ENCODE measurements at places on chromosomes 1 and 21. TPM values are rescaled to one million over a fixed set of nuclear protein-coding genes. Genes with fewer than 3 reads are reported as not detected.
A peak's percentile ranks its signal among the peaks of the same experiment; 100 is the strongest.

COL6A1 gene
- 0.10 TPM for polyA plus RNA-seq

MSH4 gene
- not detected for polyA plus RNA-seq

CSMD2 gene
- not detected for polyA plus RNA-seq

HMCN1 gene
- not detected for polyA plus RNA-seq

NCAM2 gene
- polyA plus RNA-seq = not detected

SOX13 gene
- polyA plus RNA-seq = not detected

NID1 gene
- 6.8 TPM for polyA plus RNA-seq

KCNN3 gene
- polyA plus RNA-seq = not detected

AZIN2 gene
- polyA plus RNA-seq = not detected

GRCh38 chr1:237590386-237590785 is 300.3 kb downstream of the ZP4 start:
- no peak for DNase-seq
- no peaks in the 10 kb centered on the region for H3K4me1 ChIP-seq
- H3K36me3 ChIP-seq = no peaks in the 10 kb centered on the region
- H3K27me3 ChIP-seq = no peaks in the 10 kb centered on the region

- no peak overlapping the region for H3K4me3 ChIP-seq
- H3K27me3 ChIP-seq = no peaks in the 10 kb centered on the region
- DNase-seq = peak; percentile 89
- peaks cover 28% of the 10 kb centered on the region for H3K4me1 ChIP-seq
These were observed 285.0 kb upstream of the NR5A2 start for GRCh38 chr1:199742547-199742946.

- no peaks in the 10 kb centered on the region for H3K36me3 ChIP-seq
- no peak overlapping the region for H3K4me3 ChIP-seq
- H3K4me1 ChIP-seq = no peaks in the 10 kb centered on the region
- no peak overlapping the region for H3K27ac ChIP-seq
These were observed 208.4 kb upstream of the C1orf105 start for GRCh38 chr1:172212124-172212523.

- peaks cover 57% of the 10 kb centered on the region for H3K36me3 ChIP-seq
- no peak for DNase-seq
- H3K27ac ChIP-seq = peak overlapping the region; percentile 70
- no peak overlapping the region for H3K4me3 ChIP-seq
- no peaks in the 10 kb centered on the region for H3K27me3 ChIP-seq
These were observed 23.4 kb downstream of the CELF3 start for GRCh38 chr1:151693057-151693651.

DNA sequence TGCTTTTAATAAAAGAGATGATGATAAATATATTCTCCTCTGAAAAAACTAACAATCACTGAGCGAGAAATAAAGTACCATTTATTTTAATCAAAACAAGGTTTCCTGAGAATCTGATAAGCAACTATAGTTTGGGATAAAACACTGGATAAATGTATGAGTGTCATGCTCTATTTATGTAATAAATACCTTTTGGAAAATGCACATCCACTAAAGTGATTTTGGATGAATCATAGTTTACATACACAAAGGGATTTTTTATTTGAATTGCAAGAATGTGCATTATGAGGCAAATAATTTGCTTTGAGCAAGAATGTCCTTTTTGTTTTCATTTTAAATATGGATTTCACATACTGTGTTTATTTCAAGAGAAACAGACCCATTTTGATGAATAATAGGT is 1483.5 kb downstream of the MRPL39 start:
- no peaks in the 10 kb centered on the region for H3K36me3 ChIP-seq
- no peaks in the 10 kb centered on the region for H3K4me1 ChIP-seq
- no peak overlapping the region for H3K4me3 ChIP-seq
- no peak for DNase-seq

DNA sequence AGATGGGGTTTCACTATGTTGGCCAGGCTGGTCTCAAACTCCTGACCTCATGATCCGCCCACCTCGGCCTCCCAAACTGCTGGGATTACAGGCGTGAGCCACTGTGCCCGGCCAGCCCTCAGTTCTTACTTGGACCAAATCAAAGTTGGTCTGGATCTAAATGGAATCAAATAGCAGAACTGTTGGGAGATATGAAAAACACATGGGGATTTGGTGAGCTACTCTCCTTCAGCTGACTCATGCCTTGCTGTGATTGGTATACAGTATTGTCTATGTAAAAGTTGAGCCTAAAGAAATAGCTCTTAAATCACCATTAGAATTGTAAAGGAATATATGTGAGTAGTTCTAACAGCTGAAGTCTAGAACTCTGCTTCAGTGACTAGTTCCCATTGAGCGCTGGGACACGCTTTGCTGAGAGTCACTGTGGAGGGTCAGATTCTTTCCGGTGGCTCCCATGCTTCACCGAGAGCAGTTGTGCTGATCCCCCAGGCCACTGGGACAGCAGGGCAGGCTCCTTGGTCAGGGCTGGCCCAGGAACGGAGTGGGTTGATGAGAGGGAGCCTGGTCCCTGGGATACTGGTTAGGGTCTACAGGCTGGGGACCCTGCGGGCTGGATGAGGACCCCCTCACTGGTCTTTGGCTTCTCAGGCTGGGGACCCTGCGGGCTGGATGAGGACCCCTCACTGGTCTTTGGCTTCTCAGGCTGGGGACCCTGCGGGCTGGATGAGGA is 14.0 kb downstream of the PKNOX1 start:
- no peaks in the 10 kb centered on the region for H3K27me3 ChIP-seq
- DNase-seq = no peak
- H3K36me3 ChIP-seq = peaks cover 13% of the 10 kb centered on the region

- H3K36me3 ChIP-seq = no peaks in the 10 kb centered on the region
- no peaks in the 10 kb centered on the region for H3K27me3 ChIP-seq
- DNase-seq = no peak
- H3K4me1 ChIP-seq = no peaks in the 10 kb centered on the region
- no peak overlapping the region for H3K4me3 ChIP-seq
These were observed 132.7 kb downstream of the CCDC185 start for GRCh38 chr1:223525957-223526356.

GRCh38 chr1:160615660-160616059 is 31.2 kb downstream of the SLAMF1 start:
- H3K27me3 ChIP-seq = no peaks in the 10 kb centered on the region
- DNase-seq = no peak
- H3K27ac ChIP-seq = no peak overlapping the region
- H3K4me3 ChIP-seq = no peak overlapping the region

DNA sequence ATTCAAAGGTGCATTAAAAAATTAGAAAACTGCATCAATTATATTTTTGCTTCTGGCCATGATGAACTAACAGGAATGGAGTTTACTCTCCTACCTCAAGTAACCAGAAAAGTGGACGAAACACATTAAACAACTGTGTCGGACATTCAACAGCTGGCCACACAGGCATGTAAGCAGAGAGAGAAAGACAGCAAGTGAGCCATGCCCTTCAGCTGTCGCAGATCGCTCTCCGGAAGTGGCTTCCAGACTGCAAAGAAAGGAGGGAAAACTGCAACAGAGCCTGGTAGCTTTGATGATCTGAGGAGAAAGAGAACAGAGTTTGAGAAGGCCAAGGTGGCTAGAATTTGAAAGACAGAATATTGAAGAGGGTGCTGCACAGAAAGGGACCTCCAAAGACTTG is 557.2 kb downstream of the MATN1 start:
- peaks cover 6% of the 10 kb centered on the region for H3K27me3 ChIP-seq
- H3K4me3 ChIP-seq = no peak overlapping the region
- no peak for DNase-seq
- no peaks in the 10 kb centered on the region for H3K4me1 ChIP-seq
- no peaks in the 10 kb centered on the region for H3K36me3 ChIP-seq
- H3K27ac ChIP-seq = no peak overlapping the region

DNA sequence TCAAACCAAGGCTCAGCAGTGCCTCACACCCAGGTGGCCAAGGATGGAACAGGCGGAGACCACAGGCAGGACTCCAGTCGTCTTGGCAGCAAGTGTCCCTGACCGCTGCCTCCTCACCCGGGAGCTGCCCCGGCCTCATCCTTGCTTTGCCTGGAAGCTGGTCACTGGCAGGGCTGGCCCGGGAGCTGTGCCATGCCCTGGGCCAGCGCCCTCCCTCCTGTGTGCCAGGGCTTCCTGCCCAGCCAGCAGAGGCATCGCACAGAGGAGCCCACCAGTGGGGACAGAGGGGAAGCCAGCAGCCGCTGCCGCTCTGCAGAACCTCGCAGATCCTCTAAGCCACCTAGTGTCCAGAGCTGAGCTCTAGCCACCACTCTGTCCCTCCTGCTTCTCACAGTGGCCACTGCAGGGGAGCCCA is 7.8 kb downstream of the CASZ1 start:
- peaks cover 43% of the 10 kb centered on the region for H3K27me3 ChIP-seq
- no peak for DNase-seq
- no peak overlapping the region for H3K4me3 ChIP-seq

GRCh38 chr1:212613440-212614335 is 5.1 kb downstream of the ATF3 start:
- H3K27ac ChIP-seq = no peak overlapping the region
- no peak overlapping the region for H3K4me3 ChIP-seq
- peaks cover 15% of the 10 kb centered on the region for H3K27me3 ChIP-seq
- no peak for DNase-seq

- peaks cover 37% of the 10 kb centered on the region for H3K36me3 ChIP-seq
- no peaks in the 10 kb centered on the region for H3K4me1 ChIP-seq
- no peak overlapping the region for H3K4me3 ChIP-seq
- H3K27me3 ChIP-seq = no peaks in the 10 kb centered on the region
- no peak overlapping the region for H3K27ac ChIP-seq
These were observed 56.9 kb downstream of the EIF2B3 start for GRCh38 chr1:44929531-44929930.

GRCh38 chr1:202801175-202801574 is 7.0 kb downstream of the KDM5B start:
- H3K4me1 ChIP-seq = peaks cover 14% of the 10 kb centered on the region
- no peak overlapping the region for H3K27ac ChIP-seq

- no peaks in the 10 kb centered on the region for H3K27me3 ChIP-seq
- no peak overlapping the region for H3K27ac ChIP-seq
- no peaks in the 10 kb centered on the region for H3K4me1 ChIP-seq
- DNase-seq = no peak
These were observed 6.8 kb downstream of the ODF2L start for GRCh38 chr1:86389307-86389706.

GRCh38 chr21:42632336-42632751 is 21.1 kb upstream of the PDE9A start:
- no peak for DNase-seq
- H3K4me3 ChIP-seq = no peak overlapping the region
- no peaks in the 10 kb centered on the region for H3K27me3 ChIP-seq

DNA sequence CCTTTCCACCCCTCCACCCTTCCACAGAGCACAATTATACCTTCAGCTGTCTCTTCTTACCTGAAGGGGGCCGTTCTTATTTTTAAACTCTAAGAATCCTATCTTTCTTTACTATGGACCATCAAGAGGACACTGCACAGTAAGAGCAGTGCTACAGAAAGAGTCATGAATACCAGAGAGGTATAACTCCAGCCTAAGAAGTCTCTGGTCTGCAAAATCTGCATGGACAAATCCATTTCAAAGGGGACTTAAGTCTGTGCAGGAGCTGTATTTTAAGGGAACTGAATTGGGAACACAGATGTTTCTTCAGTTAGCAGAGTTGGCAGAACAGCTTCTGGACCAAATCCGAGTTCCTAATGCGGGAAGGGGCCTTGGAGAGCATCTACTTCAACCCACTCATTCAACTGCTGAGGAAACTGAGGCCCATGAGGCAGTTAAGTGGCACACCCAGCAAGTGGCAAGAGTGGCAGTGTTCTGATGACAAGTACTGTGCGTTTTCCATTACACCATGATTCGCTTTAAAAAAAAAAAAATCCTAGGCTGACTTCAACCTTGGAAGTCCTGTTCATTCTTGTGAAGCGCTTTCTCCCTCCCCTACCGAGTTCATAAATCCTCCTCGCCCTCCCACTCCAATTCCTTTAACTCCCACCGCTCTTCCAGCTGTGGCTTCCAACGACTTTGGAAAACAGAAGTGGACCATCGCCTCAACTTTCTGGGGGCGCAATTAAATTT is 1.8 kb downstream of the PLPP3 start:
- DNase-seq = no peak
- peaks cover 15% of the 10 kb centered on the region for H3K27me3 ChIP-seq
- H3K36me3 ChIP-seq = no peaks in the 10 kb centered on the region
- H3K4me1 ChIP-seq = peaks cover 6% of the 10 kb centered on the region

DNA sequence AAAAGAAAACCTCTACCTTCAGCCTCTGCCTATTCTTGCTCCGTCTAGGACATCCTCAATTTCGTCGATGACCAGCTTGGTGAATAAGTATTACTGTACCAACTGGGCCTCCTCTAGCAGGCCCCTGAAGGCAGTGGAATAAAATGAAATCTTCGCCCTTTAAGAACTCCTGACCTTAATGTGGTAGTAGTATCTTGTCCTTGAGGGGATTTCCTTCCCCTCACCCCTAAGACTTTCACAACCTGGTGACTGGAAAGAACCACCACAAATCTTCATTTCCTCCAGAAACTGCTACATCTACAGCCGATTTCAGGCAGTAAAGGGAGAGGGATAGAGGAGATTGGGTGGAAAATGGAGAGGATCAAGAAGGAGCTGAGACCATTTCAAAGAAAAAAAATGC is 1.6 kb upstream of the HAX1 start:
- peaks cover 16% of the 10 kb centered on the region for H3K4me1 ChIP-seq
- H3K27me3 ChIP-seq = no peaks in the 10 kb centered on the region
- no peak for DNase-seq
- peaks cover 66% of the 10 kb centered on the region for H3K36me3 ChIP-seq
- H3K4me3 ChIP-seq = no peak overlapping the region

DNA sequence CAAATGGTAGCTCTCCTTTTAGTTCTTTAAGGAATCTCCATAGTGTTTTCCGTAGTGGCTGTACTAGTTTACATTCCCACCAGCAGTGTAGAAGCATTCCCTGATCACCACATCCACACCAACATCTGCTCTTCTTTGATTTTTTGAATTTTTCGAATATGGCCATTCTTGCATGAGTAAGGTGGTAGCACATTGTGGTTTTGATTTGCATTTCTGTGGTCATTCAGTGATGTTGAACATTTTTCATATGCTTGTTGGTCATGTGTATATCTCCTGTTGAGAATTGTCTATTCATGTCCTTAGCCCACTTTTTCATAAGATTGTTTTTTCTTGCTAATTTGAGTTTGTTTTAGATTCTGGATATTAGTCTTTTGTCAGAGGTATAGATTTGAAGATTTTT is 84.6 kb upstream of the B3GALT2 start:
- H3K4me3 ChIP-seq = no peak overlapping the region
- no peaks in the 10 kb centered on the region for H3K4me1 ChIP-seq
- H3K36me3 ChIP-seq = no peaks in the 10 kb centered on the region
- no peak overlapping the region for H3K27ac ChIP-seq

DNA sequence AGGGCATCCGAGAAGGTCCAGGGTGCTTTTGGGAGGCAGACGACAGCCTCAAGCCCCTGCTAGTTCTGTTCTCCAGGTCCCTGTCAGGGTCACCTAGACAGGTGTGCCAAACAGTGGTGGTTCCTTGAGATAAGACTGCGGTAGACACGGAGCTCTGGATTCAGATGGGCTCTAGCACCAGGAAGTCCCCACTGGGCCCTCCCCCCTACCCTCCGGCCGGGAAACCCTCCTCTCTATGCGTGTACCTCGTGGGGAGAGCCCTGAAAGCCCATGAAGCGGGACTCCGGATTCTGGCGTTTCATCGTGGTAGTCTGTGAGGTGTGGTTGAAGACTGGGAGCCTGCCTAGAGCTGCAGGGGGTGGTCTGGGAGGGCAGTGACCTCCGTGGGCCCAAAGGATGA is 2.1 kb upstream of the KCNA2 start:
- no peaks in the 10 kb centered on the region for H3K36me3 ChIP-seq
- no peak overlapping the region for H3K4me3 ChIP-seq
- peaks cover 12% of the 10 kb centered on the region for H3K4me1 ChIP-seq
- DNase-seq = no peak
- H3K27ac ChIP-seq = no peak overlapping the region
- peaks cover 44% of the 10 kb centered on the region for H3K27me3 ChIP-seq

GRCh38 chr1:247210062-247210375 is 38.2 kb upstream of the ZNF124 start:
- peaks cover 29% of the 10 kb centered on the region for H3K36me3 ChIP-seq
- peaks cover 22% of the 10 kb centered on the region for H3K4me1 ChIP-seq
- no peaks in the 10 kb centered on the region for H3K27me3 ChIP-seq
- peak overlapping the region; percentile 93 for H3K27ac ChIP-seq
- no peak for DNase-seq

Measured in CD14-positive monocyte (primary cell).